ENCODE measurements at places on chromosomes 3 and 15.

- DNase-seq: no peak
These were observed 67.4 kb downstream of the CSNK1G1 start for GRCh38 chr15:64288577-64288976.

DNA sequence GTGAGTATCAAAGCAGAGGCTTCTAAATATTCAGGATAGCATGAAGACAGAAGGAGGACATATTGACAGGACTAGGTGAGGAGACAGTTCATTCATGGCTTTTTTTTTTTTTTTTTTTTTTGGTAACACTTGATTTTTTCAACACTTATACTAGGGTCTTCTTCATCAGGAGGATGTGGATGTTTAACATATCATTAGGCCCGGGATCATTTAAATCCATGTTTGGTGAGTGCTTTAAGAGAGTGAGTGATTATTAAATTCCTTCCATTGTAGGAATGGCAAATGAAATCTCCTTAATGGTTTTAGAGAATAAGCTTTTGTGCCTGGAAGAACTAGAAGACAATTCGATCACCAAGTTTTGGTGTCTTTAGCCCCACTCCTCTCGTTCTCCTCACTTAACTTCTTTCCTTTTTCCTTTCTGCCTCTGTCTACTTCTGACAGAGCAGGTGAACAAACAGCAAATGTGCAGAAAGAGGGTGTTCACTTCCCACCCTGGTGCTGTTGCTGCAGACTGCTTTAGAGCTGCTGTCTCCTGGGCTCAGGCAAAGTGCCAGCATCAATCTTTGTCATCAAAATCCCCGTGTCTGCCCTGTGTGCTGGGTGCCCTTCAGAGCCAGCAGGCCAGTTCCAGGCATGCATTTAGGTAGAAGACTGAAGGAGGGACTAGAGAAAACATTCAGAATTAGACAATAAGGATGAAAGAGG lies 35.6 kb upstream of the RAB11A start:
- DNase-seq: peak; percentile 47

DNA sequence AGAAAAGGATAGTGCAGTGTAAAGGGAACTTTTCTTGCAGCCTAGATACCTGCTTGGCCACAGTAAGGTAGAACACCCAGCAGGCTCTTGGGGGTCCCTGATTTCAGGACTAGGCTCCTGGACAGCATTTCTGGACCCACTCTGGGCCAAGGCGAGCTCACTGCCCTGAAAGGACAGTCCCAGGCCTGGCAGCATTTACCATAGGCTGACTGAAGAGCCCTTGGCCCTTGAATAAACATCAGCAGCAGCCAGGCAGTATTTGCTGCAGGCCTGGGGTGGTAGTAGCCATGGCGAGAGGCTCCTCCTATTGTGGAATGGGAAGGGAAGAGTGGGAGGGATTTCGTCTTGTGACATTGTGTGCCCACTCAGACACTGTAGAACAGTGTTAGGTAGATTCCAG lies 529.2 kb downstream of the TUSC7 start:
- DNase-seq: no peak

- no peak for DNase-seq
These were observed 64.5 kb downstream of the GRIP2 start for GRCh38 chr3:14475621-14476020.

DNA sequence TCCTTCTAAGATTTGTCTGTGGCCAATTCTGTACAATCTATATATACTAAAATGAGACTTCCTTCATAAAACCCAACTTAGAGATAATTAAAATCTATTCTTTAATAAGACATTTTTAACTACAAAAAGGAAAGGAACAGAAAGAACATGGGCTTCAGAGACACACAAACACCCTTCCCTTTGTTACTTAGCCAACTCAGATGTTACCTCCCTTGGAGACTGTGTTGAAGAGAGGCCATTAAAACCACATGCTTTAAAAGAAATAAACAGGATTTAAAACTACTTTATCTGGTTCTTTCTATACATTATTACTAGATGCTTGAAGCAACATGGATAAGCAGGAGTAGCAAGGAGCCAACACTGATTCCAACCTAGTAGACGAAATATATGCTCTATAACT lies 42.0 kb downstream of the LRRFIP2 start:
- DNase-seq: no peak

GRCh38 chr15:63263519-63263918 lies 13.9 kb upstream of the APH1B start:
- DNase-seq: no peak

GRCh38 chr3:124137216-124137615 lies 145.3 kb upstream of the ROPN1 start:
- no peak for DNase-seq
